ENCODE measurements at places on chromosomes 5 and 9.

GRCh38 chr5:145775411-145775810, 59.7 kb downstream of the PRELID2 start:
- no peak for DNase-seq

- DNase-seq: no peak
These were observed 9.0 kb upstream of the MOB3B start for GRCh38 chr9:27538647-27539046.

DNA sequence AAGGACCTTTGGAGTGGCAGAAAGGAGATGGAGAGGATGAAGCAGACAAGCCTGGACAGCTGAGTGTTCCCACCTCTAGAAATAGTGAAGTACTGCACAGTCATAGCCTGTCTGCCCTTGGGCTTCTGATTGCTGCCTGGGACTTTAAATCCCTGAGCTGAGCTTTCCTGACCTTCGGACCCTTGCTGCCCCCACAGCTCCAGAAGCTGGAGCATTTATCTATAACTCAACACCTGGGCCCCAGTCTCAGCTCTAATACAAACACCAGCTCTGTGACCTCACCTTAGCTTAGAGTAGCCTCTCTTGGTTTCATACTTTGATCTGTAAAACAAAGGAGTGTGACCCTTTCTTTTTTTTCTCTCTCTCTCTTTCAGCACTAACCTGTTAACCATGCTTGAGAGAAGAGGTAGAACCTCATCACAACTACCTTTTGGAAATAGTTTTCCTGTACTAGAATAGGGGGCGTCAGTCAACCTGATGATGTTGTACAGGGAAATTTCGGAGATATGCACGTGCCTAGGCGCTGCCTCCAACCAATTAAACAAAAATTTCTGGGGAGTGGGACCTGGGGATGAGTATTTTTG, 25.4 kb upstream of the ELL2 start:
- DNase-seq: no peak

DNA sequence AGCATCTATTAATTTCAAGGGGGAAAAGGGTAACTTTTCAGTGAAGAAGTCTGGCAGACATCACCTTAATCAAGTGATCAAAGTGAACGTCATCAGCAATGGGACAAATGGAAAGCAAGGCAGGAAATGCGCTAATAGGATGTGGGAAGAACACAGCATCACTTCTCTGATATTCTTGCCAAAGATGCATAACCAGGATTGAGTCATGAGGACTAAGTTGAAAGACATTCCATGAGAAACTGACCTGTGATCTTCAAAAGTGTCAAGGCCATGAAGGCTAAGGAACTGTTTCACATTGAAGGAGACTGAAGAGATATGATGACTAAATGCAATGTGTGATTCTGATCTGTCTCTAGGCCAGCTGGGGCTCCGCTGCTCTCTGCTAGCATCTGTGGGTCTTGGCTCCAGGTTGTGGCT, 92.9 kb downstream of the NDFIP1 start:
- DNase-seq: no peak

All from CD4-positive, alpha-beta T cell treated with Interleukin-15 for 1 hour (primary cell).